ENCODE measurements at places on chromosomes 11 and 22.
A peak's percentile ranks its signal among the peaks of the same experiment; 100 is the strongest.

DNA sequence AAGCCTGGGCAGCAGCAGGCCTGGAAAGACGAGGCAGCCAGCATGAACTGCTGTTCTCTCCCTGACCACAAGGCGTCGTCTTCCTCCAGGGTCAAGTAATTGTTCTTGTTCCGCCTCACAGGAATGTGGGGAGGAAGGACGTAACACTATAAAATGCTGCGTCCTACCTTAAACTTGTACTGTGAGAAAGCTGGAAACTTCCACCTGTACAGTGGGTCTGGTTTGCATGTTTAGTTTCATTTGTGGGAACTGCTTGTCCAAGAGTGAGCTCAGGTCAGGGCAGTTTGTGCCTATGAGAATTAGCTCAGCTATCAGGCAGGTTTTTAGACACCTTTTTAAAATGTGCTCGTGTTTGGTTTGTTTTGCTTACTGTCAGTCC, 55.2 kb downstream of the PANX1 start:
- H3K27me3 ChIP-seq: no peaks in the 10 kb centered on the region
- H3K36me3 ChIP-seq: peaks cover 9% of the 10 kb centered on the region
- no peak overlapping the region for H3K27ac ChIP-seq
- no peaks in the 10 kb centered on the region for H3K4me1 ChIP-seq
- DNase-seq: no peak

DNA sequence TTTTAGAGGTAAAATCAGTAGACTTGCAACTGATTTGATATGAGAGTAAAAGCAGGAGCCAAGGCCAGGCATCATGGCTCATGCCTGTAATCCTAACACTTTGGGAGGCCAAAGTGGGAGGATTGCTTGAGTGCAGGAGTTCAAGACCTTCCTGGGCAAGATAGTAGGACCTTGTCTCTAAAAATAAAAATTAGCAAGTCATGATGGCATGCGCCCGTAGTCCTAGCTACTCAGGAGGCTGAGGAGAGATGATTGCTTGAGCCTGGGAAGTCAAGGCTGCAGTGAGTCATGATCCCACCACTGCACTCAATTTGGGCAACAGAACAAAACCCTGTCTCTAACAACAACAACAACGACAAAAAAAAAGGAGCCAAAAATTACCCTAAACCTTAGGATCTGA, 13.5 kb downstream of the SGSM3 start:
- no peak for DNase-seq
- H3K4me1 ChIP-seq: peaks cover 5% of the 10 kb centered on the region
- no peaks in the 10 kb centered on the region for H3K27me3 ChIP-seq

DNA sequence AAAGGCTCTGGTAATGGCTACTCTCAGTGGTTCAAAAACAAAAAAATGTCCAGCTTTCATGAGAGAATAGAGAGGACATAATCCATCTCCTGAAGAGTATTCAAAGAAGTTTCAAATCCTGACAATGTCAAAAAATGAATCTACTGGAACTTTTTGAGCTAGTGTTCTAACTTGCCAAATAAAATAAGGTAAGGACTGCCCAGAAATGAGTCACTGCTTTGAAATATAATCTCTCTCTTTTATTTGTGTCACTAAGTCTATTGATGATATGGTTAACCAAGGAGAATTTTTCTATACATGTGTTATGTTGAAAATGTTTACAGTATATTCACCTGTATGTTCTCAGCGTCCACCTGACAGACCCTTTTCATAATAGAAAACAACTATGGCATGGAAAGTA, 3.4 kb downstream of the GUCY1A2 start:
- no peaks in the 10 kb centered on the region for H3K4me1 ChIP-seq
- peak overlapping the region; percentile 20 for H3K4me3 ChIP-seq
- no peaks in the 10 kb centered on the region for H3K36me3 ChIP-seq
- H3K27ac ChIP-seq: no peak overlapping the region

DNA sequence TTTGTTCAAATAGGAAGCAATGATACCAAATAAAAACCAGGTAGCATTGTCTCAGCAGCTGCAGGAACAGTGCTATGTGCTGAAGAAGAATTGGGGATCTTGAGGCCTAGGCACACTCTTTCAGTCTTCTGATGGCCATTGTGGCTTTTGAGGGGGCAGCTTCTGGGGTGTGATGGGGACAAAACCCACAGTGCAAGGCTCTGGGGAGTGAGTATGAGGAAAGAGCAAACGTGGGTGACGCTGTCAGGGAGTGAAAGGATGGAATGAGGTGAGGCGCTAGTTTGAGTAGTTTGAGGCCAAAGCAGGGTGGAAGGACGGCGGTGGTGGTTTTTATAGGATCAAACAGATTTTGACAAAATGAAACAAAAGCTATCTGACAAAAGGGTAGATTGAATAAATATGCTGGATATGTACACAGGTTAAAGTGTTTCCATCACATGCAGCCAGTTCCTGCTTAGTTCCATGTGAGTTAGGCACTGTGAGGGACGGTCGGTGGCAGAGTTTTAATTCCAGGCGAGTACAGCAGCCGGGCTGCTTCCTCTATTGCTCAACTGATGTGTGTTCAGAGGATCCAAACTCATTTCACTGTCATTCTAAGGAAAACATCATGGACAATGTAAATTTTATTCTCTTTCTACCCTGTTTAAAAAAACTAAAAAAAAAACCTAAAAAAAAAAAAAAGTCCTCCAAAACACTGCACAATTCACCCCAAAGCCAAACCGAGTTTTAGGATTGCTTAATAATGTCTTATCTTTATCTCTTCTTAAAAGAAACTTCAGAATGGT, 18.9 kb downstream of the ADAMTS15 start:
- H3K27me3 ChIP-seq: no peaks in the 10 kb centered on the region
- H3K4me1 ChIP-seq: no peaks in the 10 kb centered on the region
- DNase-seq: no peak
- H3K4me3 ChIP-seq: no peak overlapping the region
- no peak overlapping the region for H3K27ac ChIP-seq

All from psoas muscle (tissue), 8 donors.